ENCODE measurements at places on chromosomes 4 and X.

DNA sequence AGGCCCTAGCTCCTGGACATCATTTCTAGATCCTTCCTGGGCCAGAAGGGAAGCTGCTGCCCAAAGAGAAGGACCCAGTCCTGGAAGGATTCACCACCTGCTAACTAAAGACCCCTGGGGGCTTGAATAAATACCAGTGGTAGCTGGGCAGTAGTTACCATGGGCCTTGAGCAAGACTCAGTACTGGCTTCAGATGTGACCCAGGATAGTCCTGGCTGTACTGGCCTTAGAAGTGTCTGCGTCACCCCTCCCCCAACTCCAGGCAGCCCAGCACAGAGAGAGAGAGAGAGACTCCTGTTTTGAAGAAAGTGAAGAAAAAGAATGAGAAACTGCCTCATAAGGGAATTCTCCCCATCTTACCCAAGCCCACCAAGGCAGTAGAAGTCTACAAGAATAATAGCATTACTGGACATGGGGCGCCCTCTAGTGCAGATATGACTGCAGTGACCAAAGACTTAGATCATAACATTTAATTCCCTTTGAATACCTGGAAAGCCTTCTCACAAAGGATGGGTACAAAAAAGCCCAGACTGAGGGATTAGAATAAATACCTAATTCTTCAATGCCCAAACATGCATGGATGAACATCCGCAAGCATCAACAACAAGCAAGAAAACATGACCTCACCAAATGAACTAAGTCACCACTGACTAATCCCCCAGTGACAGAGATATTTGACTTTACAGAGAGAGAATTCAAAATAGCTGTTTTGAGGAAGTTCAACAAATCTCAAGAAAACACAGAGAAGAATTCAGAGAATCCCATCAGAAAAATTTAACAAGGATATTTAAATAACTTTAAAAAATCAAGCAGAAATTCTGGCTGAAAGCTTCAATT lies 171.8 kb downstream of the HNRNPD start:
- DNase-seq = peak; percentile 28

DNA sequence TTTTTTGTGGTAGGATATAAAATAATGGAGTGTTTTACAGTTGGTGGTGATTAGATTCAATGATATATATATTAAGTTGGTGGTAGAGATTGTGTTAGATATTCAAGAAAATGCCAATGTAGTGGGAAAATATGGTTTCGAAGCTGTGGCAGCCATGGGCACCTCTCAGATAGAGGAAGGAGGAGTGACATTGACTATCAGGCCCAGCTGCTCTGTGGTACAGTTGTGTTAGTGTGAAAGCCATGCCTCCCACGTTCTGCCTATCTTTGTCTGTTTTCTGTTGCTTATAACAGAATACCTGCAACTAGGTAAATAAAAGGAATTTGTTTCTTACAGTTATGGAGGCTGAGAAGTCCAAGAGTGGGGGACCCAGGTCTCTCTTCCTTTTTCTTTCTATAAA lies 101.9 kb downstream of the ARHGAP10 start:
- no peak for DNase-seq

DNA sequence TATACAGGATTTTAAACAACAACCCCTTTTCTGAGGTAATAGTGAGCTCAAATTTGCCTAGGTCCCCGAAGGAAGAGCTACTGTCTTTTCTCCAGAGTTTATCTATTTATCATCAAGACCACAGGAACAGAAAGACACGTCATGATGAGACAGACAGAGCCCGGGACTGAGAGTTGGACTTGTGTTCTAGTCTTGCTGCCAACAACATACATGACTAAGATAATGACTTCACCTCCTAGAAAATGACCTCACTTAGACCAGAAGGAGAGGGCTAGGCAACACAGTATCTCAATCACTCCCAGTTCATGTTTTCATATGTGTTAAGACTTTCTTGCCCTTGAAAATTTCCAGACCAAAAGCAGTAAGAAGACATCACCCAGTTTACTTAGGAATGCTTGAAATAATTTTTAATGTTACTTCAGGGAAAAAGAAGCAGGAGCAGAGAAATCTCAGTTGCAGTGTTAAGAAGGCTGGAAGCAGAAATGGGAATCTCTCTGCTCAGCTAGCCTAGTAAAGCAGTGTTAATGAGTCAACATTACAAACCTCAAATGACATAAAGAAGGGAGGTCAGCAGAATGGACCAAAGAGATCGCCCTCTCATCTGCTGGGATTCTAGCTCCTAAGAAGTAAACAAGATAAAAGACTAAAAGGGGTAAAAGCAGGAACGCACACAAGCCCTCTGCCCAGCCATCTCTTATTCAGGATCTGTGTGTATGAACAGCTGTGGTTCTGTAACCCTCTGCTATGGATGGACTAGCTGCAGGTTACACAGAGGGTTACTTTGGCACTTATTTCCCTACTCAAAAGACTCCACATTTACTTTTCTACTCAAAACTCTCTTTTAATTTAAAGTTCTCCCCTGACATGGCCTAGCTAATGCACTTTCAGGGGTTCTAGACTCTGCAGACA lies 24.8 kb downstream of the PDGFC start:
- no peak for DNase-seq

DNA sequence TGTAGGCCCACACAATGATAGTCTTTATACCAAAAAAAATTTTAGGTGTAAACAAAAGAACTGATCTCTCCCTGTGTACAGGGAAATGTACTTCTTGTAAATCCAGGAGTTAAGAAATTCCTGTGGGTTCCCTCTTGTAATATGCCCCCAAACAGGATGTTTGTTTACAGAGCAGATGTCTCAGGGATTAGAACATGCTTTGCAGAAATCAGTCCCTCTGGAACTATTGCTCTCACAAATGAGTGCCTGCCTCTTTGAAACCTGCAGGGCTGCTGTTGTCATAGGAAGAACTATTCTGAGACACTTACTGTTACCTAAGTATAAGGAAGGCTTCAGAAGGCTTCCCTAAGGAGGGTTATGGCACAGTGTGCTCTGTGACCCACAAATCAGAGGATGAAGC lies 35.6 kb downstream of the PAK3 start:
- DNase-seq = no peak

- DNase-seq = no peak
Observed at GRCh38 chr4:178414042-178414441, 971.8 kb upstream of the AGA start.

DNA sequence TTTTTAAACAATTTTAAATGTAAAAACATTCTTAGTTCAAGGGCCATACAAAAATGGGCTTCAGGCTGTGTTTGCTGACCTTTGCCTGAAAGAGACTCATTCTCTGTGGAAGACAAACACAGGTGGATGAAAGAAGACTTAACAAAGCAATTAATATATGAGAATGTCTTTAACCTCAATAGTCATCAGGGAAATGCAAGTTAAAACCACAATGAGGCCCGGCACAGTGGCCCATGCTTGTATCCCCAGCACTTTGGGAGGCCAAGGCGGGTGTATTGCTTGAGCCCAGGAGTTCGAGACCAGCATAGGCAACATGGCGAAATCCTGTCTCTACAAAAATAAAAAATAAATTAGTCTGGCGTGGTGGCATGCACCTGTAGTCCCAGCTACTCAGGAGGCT lies 7.1 kb upstream of the SMARCA1 start:
- no peak for DNase-seq

- no peak for DNase-seq
Observed at GRCh38 chrX:2691543-2692220, 587 bp downstream of the CD99 start.

- no peak for DNase-seq
Observed at GRCh38 chr4:83358410-83358809, 23.8 kb upstream of the HPSE start.

DNA sequence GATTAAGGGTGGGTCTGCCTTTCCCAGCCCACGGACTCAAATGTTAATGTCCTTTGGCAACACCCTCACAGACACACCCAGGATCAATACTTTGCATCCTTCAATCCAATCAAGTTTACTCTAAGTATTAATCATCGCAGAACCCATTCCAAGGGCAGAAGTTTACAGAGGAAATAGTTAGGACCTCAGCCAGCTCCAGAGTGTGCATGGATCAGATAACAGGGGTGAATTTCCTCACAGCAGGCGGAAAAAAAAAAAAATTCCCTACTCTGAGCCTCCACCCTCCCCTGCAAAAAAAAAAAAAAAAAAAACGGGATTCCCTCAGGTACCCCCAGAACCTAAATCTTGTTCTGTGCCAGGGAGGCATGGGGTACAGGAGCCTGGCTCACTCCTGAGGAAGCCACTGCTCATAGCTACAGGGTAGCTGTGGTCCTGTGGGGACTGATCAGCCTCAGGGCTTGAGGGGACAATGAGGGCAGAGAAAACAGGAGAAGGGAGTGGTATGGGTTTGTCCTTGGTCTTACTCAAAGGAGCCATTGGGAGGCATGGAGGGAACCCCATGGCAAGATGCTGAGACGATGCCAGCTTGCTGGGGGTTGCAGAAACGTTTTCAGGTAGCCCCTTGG lies 113.0 kb downstream of the DHRSX start:
- no peak for DNase-seq

GRCh38 chrX:148537556-148538182 lies 37.3 kb downstream of the AFF2 start:
- no peak for DNase-seq

GRCh38 chr4:142752202-142752786 lies 93.8 kb downstream of the INPP4B start:
- no peak for DNase-seq

GRCh38 chr4:84847978-84848377 lies 118.5 kb downstream of the WDFY3 start:
- DNase-seq = no peak

- no peak for DNase-seq
Observed at GRCh38 chr4:4758681-4759080, 100.8 kb upstream of the MSX1 start.

DNA sequence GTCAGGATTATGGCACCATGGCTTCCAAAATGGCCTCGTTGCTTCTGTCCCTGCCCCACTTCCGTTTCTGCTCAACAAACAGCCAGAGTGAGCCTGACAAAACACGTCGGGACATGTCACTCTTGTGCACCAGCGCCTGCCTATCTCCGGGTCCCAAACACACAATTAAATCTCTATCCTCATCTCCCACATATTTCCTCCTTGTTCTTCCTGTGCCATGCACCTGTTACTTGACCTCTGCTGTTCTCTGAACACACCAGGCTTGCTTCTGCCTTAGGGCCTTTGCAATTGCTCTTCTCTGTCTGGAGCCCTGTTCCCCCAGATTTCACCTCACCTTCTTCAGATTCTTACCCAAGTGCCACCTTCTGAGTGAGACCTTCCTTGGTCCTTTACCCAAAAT lies 12.7 kb upstream of the CD38 start:
- DNase-seq = no peak
